ENCODE measurements at places on chromosomes 4 and X.

GRCh38 chr4:47617607-47618006 lies 132.5 kb downstream of the ATP10D start:
- no peak for DNase-seq

GRCh38 chrX:18151157-18151556 lies 69.5 kb downstream of the BEND2 start:
- no peak for DNase-seq

DNA sequence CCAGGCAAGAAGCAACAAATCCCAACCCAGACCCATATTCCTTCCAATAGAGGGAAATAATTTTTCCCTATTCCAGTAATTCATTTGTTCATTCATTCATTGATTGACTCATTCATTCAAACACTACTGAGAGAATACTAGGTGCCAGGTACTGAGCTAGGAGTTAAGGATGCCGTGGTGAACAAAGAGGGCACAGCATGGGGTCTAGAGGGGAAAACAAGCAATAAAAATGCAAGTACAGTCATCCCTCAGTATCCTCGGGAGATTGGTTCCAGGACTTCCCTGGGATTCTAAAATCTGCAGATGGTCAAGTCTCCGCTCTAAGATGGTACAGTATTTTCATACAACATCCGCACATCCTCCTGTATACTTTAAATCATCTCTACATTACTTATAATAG lies 18.7 kb downstream of the RASGEF1B start:
- DNase-seq: no peak

GRCh38 chrX:15761564-15762191 lies 23.6 kb downstream of the CA5B start:
- peak; percentile 54 for DNase-seq

DNA sequence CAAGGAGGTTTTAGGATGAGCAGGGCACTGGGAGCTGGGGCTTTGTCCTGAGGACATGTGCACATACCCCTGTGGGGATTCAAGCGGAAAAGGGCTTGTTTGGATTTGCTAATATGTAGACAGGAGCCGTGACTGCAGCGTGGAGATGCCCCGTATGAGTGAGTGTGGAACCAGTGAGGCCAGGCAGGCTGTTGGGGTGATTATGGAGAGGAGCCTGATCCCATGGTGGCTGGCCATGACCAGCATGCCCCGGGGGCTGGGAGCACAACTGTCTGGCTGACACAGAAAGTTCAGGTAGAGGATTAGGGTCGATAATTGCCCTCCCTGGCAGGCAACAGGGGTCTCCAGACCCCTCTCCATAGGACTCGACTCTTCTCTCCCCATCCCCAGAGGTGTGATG lies 68.8 kb upstream of the STX18 start:
- DNase-seq: no peak

- DNase-seq: no peak
These were observed 48.8 kb upstream of the AFAP1 start for GRCh38 chr4:7988437-7988836.

DNA sequence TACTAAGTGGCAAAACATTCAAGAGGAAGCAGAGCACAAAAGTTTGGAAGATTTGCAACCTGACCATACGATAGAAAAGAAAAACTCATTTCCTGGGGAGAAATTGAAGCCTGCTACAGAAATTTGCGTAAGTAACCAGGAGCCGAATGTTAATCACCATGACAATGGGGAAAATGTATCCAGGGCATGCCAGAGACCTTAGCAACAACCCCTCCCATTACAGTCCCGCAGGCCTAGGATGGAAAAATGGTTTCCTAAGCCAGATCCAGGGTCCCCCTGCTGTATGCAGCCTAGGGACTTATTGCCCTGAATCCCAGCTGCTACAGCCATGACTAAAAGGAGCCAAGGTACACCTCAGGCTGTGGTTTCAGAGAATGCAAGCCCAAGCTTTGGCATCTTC lies 472.2 kb upstream of the KLHL4 start:
- DNase-seq: no peak

DNA sequence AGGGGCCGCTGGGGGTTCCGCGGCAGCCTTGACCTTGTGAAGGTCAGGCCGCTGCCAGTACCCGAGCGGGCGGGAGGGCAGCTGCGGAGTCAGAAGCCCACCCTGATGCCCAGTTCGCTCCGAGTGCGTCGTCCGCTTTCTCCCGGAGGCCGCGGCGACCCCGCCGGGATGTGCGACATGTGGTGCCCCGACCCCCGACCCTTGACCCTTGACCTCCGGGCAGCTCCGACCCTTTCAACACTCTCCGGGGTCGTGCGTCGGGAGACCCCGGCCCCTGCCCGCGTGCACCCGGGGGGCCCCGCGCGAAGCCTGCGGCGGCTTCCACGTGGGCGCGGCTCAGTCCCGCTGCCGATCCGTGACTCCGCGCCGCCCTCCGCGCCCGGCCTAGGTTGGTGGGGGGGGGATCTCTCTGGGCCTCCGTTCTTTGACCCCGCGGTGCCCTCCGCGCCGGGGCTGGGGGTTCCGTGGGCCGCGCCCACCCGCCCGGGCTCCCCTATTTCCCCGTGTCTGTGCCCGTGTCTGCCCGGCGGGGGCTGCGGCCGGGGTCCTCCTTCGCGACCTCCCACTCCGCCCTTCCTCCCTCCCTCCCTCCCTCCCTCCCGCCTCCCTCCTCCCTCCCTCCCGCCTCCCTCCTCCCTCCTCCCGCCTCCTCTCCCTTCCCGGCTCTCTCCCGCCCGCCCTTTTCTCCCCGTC lies 609 bp upstream of the SLC25A6 start:
- DNase-seq: no peak

- no peak for DNase-seq
These were observed 971 bp downstream of the MAGEA11 start for GRCh38 chrX:149712831-149713230.

- DNase-seq: no peak
These were observed 9.1 kb downstream of the KLB start for GRCh38 chr4:39415678-39416283.

GRCh38 chr4:47705326-47705981 lies 132.4 kb downstream of the CORIN start:
- no peak for DNase-seq

DNA sequence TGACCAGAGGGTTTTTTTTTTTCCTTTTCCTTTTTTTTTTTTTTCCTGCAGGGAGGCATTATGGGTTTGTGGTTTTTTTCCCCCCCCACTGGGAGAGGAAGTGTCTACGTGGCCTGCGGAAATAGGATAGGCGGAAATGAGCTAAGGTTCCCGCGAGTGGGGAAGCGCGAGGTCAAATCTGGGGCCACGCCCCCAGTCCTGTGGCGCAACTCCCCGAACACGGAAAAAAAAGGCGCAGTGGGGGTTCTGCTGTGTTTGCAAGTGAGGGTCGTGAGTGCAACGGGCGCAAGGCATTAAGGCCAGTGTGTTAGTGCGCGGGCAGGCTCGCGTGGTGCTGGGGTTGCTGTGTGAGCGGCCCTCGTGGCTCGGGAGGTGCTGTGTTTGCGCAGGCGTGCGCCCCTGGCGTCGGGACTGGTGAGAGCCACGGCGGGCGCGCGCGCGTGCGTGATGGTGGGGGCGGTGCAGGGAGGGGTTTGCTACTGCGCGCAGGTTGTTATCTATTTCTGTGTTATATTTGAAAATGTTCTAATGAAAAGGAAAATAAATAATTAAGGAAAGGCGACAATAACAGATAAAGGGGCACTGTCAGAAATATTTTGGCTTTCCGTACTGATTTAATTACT lies 685 bp upstream of the MORF4L2 start:
- DNase-seq: peak; percentile 95
